Fibroblast of skin of scalp (primary cell): ENCODE measurements at places on chromosomes 16 and 17.

- DNase-seq, result no peak
These were observed 1.7 kb upstream of the MT1A start for GRCh38 chr16:56636616-56637413.

GRCh38 chr17:78567991-78568390, 9.2 kb downstream of the DNAH17 start:
- DNase-seq, result no peak

GRCh38 chr16:19940195-19940594, 55.5 kb upstream of the GPRC5B start:
- no peak for DNase-seq

DNA sequence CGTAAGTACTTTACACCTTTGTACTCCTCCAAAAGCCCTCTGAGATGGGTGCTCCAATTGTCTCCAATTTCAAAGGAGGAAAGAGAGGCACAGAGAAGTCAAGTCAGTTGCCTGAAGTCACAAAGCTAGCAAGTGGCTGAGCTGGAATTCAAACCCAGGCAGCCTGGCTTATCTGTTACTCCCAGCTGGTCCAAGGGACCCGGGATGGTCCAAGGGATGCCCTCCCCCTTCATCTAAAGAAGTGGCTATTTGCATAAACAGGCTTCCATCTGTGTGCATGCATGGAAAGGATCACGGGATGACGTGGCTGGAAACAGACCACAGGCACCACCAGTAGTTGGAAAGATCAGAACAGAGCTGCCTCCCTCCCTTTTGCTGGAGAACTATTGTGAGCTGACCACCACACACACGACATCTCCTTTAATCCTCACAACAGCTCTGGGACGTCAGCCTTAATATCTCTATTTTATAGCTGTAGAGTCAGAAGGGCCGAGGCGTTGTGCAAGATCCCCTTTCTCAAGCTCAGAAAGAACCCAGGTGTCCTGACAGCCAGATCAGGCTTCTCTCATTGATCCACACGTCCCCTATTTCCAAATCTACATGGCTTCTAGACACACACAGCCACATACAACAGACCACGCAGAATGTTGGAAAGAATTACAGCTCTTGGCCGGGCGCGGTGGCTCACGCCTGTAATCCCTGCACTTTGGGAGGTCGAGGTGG, 10.9 kb upstream of the COL1A1 start:
- DNase-seq, result peak; percentile 79

DNA sequence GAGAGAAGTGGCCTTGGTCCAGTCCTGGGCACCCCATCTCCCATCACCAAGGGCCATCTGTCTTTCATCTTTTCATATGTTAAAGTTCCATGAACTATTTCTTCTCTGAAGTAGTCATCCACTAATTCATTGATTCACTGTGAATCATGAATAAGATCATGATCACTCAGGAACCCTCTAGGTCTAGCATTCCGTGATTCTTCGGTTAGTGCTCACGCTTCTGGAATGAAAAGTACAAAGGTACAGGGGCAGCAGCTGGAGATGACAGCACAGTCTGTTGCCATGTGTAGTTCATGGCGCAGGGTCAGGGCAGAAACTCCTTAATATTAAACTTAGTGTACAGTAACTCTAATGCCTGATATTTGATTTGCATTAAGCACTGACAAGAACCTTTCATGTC, 127.1 kb downstream of the CDH13 start:
- DNase-seq, result no peak

- DNase-seq, result no peak
These were observed 24.8 kb upstream of the CEP20 start for GRCh38 chr16:15913046-15913698.

DNA sequence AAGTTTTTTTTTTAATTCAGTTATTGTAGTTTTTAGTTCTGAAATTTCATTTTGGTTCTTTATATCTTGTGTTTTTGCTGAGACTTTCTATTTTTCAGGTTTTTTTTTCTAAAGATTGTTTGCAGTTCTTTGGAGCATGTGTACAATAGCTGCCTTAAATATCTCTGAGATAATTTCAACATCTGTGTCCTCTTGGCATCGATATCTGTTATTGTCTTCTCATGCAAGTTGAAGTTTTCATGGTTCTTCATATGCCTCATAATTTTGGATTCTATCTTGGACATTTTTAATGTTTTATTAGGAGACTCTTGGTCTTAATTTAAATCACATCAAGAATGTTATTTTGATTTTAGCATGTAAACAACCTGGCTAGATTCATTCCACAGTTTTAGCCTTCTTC, 22.8 kb downstream of the COX11 start:
- no peak for DNase-seq

DNA sequence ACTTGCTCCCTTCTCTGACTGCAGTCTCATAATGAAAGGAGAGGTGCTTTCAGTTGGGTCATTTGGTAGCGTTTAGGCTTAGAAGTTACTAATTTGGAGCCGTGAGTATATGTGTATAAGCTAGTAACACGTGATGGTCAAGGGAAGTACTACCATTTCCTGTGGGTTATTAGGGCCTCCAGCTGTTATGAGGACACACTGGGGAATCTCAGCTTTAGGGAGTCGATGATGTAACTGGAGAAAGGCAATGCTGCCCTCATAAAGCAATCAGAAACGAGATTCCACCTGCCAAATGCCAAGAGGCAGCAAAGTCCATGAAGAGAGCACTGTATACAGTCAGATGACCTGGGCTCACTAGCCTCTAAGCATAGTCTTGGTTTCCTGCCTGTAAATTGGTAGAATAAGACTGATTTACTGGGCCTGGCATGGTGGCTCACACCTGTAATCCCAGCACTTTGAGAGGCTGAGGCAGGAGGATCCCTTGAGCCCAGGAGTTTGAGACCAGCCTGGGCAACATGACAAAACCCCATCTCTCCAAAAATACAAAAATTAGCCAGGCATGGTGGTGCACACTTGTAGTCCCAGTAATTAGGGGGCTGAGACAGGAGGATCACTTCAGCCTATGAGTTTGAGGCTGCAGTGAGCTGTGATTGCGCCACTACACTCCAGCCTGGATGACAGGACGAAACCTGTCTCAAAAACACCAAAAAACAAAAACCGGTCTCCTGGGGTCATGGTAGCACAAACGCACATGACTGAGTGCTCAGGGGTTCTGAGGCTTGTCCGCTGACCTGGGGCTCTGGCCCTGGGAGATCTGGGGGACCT, 53.0 kb downstream of the SF3B3 start:
- peak; percentile 53 for DNase-seq

GRCh38 chr17:5446786-5447185, 7.8 kb upstream of the C1QBP start:
- DNase-seq, result no peak

DNA sequence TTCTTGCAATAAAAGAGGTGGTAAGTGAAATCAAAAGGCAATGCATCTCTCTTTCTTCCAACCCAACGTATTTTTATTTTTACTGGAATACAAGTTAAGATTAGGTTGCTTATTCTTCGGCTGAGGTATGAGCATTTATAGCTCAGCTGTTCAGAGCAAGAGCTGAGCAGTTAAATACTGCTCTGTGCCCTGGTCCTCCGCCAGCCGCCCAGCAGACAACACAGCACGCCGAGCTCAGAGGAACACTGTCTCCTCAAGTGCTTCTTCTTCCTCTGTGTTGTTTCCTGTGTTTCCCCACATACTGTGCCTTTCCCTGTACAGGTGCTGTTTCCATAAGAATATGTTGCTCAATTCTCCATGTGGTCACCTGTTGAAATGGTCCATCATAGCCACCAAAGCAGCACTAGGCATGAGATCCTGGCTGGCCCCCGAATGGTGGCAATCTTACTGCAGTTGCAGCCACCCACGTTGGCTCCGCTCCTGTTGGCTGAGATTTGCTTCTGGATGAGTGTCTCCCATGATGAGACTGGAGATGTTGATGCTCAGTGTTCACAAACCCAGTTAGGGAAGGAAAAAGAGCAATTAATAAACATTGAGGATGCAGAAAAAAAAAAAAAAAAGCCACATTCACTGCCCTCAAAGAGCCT, 515.3 kb downstream of the GRIN2A start:
- DNase-seq, result no peak

DNA sequence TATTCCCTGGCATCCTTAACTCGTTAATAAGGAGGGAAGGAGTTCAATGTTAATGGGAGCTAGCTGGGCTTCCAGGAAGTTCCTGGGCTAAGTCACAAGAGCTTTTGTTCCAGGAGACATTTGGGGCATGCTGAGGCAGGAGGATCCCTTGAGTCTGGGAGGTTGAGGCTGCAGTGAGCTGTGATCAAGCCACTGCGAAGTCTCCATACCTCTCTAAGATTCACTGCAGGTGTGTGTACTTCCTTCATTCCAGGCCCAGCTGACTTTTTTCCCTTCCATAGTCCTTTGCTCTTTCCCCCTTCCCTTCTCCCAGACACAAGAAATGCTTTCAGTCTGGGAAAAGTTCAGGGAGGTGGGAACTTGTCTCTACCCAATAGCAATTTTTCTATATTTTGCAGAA, 489.8 kb downstream of the NPIPA7 start:
- no peak for DNase-seq

- peak; percentile 80 for DNase-seq
These were observed 25.0 kb downstream of the HOXB1 start for GRCh38 chr17:48505788-48506187.

- DNase-seq, result no peak
These were observed 178.6 kb downstream of the NTN1 start for GRCh38 chr17:9199571-9200551.

DNA sequence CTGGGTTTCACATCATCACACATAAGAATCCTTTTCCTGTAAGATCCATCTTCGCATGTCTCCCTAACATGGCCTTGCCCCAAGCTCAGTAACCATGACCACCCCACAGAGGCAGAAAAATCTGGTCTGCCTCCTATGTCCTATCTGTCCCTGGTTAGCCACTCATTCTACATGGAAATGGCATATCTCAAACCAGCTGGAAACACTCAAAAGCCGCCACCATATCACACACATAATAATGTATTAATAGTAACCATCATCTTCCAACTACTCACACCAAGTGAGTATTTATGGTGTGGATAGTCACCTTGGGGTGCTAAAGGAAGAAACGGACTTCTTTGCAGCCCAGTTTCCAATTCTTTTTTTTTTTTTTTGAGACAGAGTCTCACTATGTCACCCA, 11.4 kb downstream of the FAM117A start:
- no peak for DNase-seq

GRCh38 chr16:17362946-17363345, 107.8 kb downstream of the XYLT1 start:
- no peak for DNase-seq

DNA sequence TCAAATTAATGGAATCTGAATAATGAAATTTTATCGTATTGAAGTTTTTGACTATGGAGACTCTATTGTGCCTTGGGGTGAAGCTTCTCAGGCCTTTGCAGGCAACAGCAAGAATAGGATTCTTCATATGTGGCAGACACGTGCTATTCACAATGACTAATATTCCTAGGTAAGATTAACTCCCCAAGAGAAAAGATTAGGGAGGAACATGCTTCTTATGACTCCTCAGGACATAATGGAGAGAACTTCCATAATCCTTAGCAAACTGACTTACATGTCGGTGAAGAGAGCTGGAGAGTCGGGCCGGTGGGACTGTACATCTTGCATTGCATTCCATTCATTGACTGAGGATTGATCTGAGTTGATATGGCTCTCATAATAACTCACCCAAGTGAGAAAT, 48.9 kb upstream of the CORO6 start:
- no peak for DNase-seq

GRCh38 chr17:36728030-36728991, 126.9 kb downstream of the MRM1 start:
- no peak for DNase-seq

DNA sequence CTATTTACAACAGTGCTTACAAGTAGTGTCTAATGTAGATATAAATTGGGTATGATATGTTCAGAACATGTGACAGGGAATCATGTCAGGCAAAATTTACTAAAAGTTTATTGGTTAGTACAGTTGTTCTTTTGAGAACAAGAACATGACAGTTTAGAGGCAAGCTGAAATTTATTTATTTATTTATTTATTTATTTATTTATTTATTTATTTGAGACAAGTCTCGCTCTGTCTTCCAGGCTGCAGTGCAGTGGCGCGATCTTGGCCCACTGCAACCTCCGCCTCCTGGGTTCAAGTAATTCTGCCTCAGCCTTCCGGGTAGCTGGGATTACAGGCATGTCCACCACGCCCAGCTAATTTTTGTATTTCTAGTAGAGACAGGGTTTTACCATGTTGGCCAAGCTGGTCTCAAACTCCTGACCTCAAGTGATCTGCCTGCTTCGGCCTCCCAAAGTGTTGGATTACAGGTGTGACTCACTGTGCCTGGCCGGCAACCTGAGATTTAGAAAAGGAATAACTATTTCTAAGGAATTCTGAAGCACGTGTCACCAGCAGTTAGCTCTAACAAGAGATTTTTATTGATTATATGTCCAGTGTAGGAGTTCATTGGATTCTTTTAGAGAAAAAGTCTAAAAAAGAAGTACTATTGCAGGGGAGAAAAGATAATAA, 24.9 kb downstream of the MRTFB start:
- DNase-seq, result no peak

GRCh38 chr17:76337413-76337777, 16.3 kb downstream of the PRPSAP1 start:
- peak; percentile 67 for DNase-seq

GRCh38 chr16:56815721-56816120, 49.3 kb upstream of the SLC12A3 start:
- no peak for DNase-seq

GRCh38 chr17:16935241-16935663, 36.7 kb downstream of the TNFRSF13B start:
- no peak for DNase-seq

GRCh38 chr16:70294385-70295025, 4.5 kb upstream of the DDX19B start:
- DNase-seq, result no peak

- no peak for DNase-seq
These were observed 862 bp downstream of the WDR24 start for GRCh38 chr16:689175-689897.

DNA sequence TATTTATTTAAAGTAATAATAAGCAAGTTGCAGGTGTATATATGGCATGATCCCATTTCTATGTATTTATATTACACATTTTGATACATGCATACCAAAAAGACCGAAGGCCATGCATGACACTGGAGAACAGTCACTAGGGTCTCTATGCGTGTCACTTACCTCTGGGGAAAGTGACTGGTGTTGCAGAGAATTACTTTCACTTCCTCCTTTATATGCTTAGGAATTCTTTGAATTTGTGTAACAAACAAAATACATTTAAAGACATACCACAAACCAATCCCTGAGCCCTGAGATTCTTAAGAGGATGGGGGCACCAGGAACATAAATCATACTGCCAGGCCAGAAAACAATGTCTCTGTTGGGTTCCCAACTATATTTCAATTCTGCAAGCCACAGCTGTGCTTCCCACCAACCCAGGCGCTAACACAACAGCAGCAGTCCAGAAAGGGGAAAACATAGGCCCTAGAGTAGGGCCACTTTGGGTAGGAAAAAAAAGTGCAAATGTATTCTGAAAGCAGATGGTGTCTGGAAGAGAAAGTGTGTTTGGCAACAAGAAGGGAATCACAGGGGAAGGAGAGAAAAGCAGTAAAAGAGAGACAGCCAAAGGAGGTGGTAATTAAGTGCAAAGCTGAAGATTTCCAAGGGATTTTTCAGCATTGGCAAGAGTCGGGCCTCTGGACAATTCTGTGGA, 24.5 kb upstream of the HYDIN start:
- DNase-seq, result no peak

GRCh38 chr17:50839591-50840310, 4.4 kb downstream of the WFIKKN2 start:
- no peak for DNase-seq

GRCh38 chr16:88049561-88050545, 98.6 kb downstream of the BANP start:
- no peak for DNase-seq

GRCh38 chr17:81221842-81222619, 734 bp downstream of the CEP131 start:
- no peak for DNase-seq
